ENCODE measurements at places on chromosomes 7 and 10.

GRCh38 chr10:83934641-83935338, 204.5 kb upstream of the GHITM start:
- no peak for DNase-seq

GRCh38 chr7:22333680-22334141, 23.2 kb downstream of the RAPGEF5 start:
- DNase-seq: no peak

DNA sequence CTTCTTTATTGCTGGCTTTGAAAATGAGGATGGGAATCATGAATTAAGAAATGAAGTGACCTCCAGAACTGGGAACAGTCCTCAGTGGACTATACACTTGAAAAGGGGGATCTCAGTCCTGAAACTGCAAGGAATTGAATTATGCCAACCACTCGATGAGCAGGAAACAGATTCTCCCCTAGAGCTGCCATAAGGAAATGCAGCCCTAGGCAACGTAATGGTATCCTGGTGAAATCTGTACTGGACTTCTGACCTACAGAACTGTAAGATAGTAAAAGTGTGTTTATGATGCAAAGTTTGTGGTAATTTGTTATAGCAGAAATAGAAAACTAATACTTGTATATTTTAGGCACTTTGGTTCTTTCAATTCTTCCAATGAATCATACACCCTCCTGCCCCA, 236.4 kb upstream of the TAC1 start:
- DNase-seq: no peak

GRCh38 chr10:96413151-96413787, 54.5 kb upstream of the OPALIN start:
- DNase-seq: no peak

GRCh38 chr10:43479275-43479674, 42.4 kb downstream of the ZNF487 start:
- DNase-seq: no peak

DNA sequence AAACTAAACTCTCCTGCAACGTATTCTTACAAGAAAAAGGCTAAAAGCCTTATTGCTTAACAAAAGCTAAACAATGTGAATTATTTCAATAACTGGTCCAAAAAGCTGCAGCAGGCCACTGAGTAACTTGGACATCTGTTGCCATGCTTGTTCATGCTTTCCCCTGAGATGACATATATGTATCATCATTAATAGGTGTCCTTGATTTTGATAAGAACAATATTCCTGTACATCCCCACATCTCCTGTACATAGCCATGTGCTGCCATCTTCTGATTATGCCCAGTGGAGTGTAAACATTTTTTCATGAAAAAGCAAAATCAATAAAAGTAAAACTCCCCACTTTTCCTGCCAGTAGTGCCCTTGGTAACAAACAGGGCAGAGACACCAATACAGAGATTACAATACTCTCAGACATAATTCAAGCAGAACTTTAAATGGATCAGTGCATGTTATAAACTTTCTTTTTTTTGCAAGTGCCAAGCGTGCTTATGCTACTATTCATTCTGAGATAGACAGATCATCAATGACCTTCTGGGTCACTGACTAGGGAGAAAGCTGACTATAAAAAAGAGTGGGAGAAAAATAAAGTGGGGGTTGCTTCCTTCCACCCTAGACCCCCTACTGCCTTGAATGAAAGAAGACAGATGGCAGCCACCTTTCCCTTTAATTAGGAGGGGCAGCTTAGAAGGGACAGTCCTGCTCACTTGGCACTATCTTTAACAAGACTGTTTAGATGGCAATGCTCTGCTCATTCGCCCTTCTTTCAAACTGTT, 205.5 kb upstream of the KLF14 start:
- no peak for DNase-seq

- DNase-seq: no peak
Measured at GRCh38 chr7:102874166-102874829, 38.5 kb upstream of the LRRC17 start.

DNA sequence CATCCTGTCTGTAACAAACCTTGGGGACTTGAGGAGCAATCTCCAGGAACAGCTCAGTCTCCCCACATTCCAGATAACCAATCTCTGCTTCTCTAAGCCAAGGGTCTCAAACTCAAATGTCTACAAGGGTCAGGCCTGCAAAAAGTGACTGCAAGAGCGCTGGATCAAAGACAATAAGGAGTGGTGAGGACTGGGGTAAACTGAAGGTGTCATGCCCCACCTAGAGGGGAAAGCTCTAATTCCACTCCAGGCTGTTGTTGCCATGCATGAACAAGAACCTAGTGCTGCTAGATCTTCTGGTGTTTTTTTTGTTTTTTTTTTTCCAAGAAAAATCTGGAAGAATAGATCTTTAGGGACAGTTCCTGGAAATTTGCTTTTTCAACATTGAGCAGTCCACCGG, 117.9 kb upstream of the MACROH2A2 start:
- no peak for DNase-seq

- peak; percentile 6 for DNase-seq
Measured at GRCh38 chr7:128210590-128211570, 30.2 kb upstream of the LEP start.

DNA sequence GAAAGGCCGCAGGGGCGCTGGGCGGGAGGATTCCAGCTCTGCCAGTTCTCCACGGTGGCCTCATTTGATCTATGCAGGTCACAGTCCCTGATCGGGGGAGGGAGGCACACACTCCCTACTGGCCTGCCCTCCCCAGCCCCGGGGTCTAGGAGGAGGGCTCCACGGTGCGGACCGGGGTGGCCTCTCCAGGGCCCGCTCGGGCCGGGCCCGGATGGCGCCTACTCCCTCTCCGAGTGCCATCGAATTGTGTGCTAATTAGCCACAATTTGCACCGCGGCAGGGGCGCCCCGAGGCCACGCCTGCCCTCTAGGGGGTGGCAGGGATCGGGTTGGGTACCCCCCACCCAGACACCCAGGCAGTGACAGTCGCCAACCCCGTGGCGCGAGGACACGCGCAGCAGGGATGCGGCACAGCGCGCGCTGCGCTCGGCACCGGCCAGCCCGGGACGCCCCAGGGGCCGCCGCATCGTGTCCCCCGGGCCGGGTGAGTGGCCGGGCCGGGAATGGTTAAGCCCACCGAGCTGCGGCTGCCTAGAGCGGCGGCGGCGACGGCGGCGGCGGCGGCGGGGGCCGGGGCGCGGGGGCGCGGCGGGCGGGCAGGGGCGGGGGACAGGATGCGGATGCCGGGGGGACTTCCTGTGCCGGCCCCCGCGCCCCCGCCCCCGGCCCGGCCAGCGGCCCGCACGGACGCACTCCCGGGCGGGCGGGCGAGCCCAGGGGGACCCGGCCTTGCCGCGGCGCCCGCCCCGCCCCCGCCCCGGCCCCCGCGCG, at the start of gene ZNF853:
ZNF853 (plus strand) TSS at position 658 of the 770 bp plus-strand sequence. CDS start 565 bp downstream, outside the sequence.
- no peak for DNase-seq

DNA sequence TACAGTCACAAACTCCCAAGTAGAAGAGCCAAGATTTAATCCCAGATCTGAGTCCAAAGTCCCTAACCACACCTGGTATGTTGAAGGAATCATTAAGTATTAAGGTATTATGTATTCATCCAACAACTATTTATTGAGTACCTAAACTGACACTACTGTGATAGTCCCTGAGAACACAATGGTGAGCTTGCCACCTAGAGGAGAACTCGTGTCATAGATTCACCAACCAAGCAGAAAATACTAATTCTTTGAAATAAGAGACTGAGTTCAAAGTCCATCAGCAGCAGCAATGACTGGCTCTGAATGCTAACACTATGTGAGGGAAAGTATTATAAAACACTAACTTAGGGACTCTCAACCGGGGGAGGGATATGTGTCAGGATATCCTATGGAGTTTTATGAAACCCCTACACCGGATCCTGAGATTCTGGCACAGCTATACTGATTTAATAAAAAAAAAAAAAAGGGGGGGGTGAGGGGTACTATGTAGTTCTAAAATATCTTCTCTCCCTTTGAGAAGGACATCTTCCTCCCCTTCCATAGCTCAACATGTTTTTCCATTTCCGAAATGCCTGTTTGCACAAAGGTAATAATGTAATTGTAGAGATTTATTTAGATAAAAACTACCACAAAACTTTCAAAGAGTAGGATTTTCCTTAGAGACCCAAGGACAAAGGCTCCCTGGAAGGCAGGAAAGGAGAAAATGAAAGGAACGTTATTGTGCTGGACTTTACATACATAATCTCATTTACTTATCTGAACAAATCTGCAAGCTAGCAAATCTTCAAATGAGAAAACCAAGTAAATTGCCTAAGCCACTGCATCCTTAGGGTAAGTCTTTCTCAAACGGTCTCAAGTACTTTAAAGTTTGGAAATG, 1.6 kb downstream of the NCOA4 start:
- DNase-seq: peak; percentile 32

GRCh38 chr7:16144361-16144760, 277.0 kb downstream of the CRPPA start:
- no peak for DNase-seq

GRCh38 chr10:124990671-124991625, 49.0 kb downstream of the ZRANB1 start:
- DNase-seq: no peak

DNA sequence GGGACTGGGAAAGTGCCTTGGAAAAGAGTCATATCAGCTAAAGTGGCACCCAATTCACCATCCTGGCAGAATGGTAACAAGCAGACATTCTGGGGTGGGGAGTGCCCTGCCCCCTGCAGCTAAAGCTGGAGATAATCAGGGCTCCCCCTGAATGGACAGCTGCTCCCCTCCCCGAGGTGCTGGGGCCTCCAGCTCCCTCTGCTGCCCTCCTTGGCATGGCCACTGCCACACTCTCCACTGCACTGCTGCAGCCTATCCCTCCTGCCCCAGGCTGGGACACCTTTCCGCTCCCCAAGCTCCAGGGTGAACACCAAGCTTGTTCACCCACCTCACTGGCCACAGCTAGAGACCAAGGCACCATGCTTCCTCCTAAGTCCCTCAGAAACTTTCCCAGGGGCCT, 9.8 kb upstream of the PARD3 start:
- DNase-seq: no peak

GRCh38 chr10:10596256-10596655, 421.4 kb upstream of the CELF2 start:
- no peak for DNase-seq

GRCh38 chr7:158228986-158229385, 358.6 kb downstream of the PTPRN2 start:
- no peak for DNase-seq

DNA sequence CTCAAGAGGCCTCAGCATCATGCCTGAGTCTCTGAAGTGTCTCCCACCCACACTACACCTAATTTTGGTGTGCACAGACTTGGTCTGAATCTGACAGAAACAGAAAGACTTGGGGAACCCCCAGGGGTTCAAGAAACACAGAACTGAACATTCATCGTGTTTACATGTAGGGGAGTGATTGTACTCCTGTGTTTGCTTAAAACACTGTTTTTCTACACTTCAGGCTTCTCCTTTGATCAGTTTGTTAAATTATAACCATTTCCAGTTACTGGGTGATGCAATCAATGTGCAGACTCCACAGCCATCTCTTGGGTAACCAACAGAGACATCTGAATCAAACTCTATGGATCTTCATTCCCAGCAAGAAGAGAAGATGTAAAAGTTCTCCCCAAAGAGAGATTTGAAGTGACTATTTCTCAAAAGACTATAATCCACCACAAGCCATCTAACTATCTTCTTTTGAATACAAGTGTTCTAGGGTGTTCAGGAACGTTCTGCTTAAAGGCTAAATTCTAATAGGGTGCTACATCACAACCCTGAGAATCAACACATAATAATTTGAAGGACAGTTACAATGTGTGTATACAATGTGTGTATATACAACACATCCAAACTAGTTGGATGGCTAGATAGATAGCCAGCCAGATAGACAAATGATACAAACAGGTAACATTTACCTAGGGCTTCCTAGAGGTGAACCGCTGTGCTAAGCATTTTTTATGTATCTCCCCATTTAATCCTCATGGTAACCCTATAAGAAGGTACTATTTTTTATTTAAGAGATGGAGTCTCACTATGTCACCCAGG, 34.2 kb downstream of the DNAJC12 start:
- no peak for DNase-seq

DNA sequence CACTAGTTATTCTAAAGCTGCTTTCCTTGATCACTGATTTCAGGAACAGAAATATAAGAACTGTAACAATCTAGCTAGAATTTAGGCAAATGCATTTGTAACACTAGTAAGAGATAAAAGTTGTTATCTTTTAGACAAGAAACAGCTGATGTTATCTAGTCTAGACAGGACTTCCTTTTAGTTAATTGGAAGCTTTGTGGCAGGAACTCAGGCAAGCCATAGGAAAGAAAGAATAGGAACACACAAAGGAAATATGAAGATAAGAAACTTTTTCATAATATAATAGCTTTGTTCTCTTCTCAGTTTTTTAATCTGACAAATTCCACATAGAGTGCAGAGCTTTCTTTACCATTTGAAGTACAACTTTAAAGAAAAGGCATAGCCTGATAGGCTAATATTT, 59.0 kb upstream of the AGR3 start:
- no peak for DNase-seq

- DNase-seq: peak; percentile 55
Measured at GRCh38 chr10:84329986-84330651, 1.7 kb downstream of the CCSER2 start.

GRCh38 chr10:13448216-13448615, 80.6 kb downstream of the BEND7 start:
- no peak for DNase-seq

DNA sequence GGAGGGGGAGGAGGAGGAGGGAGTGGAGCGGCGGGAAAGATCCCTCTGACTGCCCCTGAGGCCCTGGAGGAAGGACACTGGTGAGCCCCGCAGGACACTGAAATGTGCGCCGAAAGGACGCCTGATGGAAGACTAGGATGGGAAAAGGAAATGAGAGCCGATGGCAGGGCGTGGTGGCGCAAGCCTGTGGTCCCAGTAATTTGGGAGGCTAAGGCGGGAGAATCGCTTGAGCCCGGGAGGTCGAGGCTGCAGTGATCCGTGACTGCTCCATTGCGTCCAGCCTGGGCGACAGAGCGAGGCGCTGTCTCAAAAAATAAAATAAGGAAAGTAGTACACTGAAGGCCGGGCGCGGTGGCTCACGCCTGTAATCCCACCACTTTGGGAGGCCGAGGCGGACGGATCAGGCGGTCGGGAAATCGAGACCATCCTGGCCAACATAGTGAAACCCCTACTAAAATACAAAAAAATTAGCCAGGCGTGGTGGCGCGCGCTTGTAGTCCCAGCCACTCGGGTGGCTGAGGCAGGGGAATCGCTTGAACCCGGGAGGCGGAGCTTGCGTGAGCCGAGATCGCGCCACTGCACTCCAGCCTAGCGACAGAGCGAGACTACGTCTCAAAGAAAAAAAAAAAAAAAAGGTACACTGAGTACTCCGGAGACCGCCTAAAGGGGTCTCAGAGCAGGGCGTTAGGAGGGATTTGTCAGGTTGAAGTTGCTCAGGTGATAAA, 561 bp upstream of the HNRNPF start:
- DNase-seq: peak; percentile 86

DNA sequence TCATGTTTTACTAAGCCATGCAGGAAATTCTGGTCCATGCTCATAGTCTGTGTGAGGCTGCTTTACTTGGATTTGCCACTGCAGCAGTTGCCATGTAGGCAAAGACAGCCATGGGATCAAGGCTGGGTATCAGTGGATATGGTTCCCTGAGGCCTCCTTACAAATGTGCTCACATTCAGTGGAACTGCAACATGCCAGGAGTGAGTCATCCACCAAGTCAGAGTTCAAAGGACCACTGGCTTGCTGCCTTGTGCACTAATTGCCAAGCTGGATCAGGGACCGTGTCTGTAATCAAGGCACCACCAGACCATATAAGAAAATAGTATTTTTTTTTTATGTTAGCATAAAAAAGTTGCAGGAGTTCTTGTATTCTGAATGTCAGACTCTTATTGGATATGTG, 101.0 kb downstream of the CDCA7L start:
- DNase-seq: no peak

All from CD4-positive, alpha-beta T cell treated with Interleukin-15 for 1 hour (primary cell).